Right lung (tissue), 10 donors: ENCODE measurements at places on chromosomes 4 and X. TPM values are rescaled to one million over a fixed set of nuclear protein-coding genes. Genes with fewer than 3 reads are reported as not detected.

Gene ANXA10
- polyA plus RNA-seq: 0.33 TPM

Gene NPY1R
- polyA plus RNA-seq: 0.74 TPM

Gene SLC6A14
- polyA plus RNA-seq: 0.17 TPM

Gene RTL5
- polyA plus RNA-seq: 20.2 TPM

Gene KLHL13
- polyA plus RNA-seq: 2.2 TPM

Gene FGB
- 31.3 TPM for polyA plus RNA-seq

Gene PCSK1N
- 2.0 TPM for polyA plus RNA-seq

Gene TRPC5OS
- not detected for polyA plus RNA-seq

Gene PGAM4
- not detected for polyA plus RNA-seq

Gene CRLF2
- not detected for polyA plus RNA-seq

Gene TMPRSS11D
- polyA plus RNA-seq: 0.36 TPM

Gene MAMLD1
- polyA plus RNA-seq: 15.2 TPM

Gene TMPRSS11A
- polyA plus RNA-seq: 0.05 TPM

Gene ATOH1
- 0.05 TPM for polyA plus RNA-seq

Gene FAT1
- polyA plus RNA-seq: 273 TPM

Gene SPATA18
- polyA plus RNA-seq: 12.6 TPM

Gene CTAG1A
- polyA plus RNA-seq: not detected

Gene PUDP
- polyA plus RNA-seq: 10.1 TPM

Gene TCEAL7
- 30.5 TPM for polyA plus RNA-seq

Gene VEGFD
- polyA plus RNA-seq: 47.4 TPM

Gene CYTL1
- 33.5 TPM for polyA plus RNA-seq

Gene CXCL1
- polyA plus RNA-seq: 2.9 TPM

Gene PPP1R3F
- polyA plus RNA-seq: 8.1 TPM

Gene PDGFRA
- polyA plus RNA-seq: 119 TPM

Gene ADH4
- polyA plus RNA-seq: 2.2 TPM

Gene CENPVL2
- not detected for polyA plus RNA-seq

Gene PNMA6F
- not detected for polyA plus RNA-seq

Gene SMR3A
- polyA plus RNA-seq: not detected

Gene ADRA2C
- 0.46 TPM for polyA plus RNA-seq

Gene HOPX
- 29.8 TPM for polyA plus RNA-seq

Gene OTUD6A
- not detected for polyA plus RNA-seq

Gene C4orf50
- polyA plus RNA-seq: 0.01 TPM

Gene BMP2K
- 35.5 TPM for polyA plus RNA-seq
